Neural crest cell (in vitro differentiated cells): ENCODE measurements at places on chromosomes 3 and 15.

DNA sequence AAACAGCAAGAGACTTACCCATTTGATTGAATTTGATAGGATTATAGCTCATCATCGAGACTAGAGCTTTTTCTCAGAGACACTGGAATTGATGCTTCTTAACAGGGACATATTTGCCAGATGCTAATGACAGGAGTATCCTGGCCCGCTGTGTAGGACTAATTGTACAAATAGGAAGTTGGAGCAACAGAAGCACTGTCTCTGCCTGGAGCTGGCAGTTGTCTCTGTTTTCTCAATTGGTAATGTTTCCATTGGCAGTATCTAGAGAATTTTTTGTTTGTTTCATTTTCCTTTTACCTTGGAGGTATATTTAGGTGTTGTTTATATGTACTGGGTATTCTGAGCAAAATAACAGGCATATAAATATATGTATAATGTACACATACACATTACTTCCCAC, 8.9 kb upstream of the PCOLCE2 start:
- DNase-seq, result no peak

- no peak for DNase-seq
These were observed 51.7 kb upstream of the FILIP1L start for GRCh38 chr3:100165926-100166550.

- no peak for DNase-seq
These were observed 137.4 kb upstream of the UBP1 start for GRCh38 chr3:33577588-33577987.

- no peak for DNase-seq
These were observed 65.8 kb downstream of the SMARCC1 start for GRCh38 chr3:47715928-47716327.

DNA sequence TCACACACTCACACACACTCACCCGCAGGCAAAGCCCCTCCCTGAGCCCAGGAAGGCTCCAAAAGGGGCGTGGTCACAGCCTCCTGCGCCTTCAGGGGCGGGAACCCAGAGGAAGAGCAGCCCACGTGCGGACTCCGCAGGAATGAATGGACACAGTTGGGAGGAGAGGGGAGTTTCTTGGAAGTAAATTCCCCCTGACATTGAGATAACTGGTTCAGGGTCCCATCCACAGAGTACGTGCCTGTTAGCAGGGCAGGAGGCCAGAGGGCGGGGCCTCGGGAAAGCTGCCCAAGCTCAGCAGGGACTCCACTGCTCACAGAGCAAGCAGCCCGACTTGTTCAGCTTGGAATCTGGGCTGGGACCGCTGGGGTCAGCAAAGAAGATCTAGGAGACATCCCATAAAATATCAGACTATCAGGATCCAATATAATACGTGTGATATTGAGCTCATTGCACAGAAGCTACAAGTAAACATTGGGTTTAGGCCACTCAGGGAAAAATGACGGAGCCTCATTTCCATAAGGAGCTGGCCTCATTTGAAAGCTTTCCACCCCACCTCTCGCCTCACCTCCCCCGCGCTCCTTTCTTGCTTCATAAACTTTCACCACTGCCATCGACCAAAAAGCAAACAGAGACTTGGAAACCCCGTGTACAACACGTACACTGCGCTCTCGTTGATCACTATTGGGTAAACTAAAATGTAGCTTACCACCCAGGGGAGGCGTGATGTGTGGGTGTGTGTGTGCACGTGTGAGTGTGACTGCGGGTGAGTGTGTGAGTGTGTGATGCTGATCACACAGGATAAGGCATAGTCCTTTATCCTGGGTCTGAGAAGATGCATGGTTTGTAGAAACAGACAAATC, 36.0 kb downstream of the TM2D3 start:
- peak; percentile 35 for DNase-seq

- no peak for DNase-seq
These were observed 42.1 kb downstream of the DNAJB8 start for GRCh38 chr3:128424508-128425069.

GRCh38 chr3:3110299-3110630, at the start of gene IL5RA:
Gene IL5RA, minus strand, starts transcription at chr3:3110374. Its CDS starts 5,390 bp downstream, at chr3:3104984.
- DNase-seq, result no peak

DNA sequence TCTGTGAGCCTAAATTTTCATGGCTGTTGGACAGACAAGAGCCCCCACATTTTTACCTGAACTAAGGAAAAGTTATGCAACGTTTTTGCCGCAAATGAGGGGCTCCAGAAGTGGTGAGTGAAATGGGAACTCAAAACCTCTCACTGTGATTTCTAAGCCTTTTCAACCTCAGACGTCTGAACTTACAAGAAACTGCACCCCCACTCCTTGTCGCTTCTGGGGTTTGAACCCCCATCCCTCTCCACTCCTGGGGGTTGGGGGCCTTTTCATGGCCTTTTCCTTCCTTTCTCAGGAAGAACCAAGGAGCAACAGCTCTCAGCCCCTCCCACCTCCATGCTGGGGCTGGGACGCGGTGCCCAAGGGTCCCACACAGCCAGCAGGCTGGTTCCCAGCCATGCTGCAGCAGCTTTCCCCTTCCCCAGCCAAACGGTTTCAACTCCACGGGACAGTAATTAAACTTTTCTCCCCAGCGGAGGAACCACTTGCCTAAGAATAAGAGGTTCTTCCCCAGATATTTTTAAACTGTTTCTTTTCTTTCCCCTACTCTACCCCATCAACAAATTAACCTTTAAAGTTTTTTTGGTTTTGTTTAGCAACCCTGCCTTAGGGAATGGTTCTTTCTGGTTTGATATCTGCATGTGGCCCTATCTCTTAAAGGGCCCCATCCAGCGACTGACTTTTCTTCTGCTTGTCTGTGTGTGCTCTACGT, 387.6 kb upstream of the CBLB start:
- no peak for DNase-seq

GRCh38 chr3:100023150-100023549, 91.2 kb downstream of the FILIP1L start:
- DNase-seq, result no peak

DNA sequence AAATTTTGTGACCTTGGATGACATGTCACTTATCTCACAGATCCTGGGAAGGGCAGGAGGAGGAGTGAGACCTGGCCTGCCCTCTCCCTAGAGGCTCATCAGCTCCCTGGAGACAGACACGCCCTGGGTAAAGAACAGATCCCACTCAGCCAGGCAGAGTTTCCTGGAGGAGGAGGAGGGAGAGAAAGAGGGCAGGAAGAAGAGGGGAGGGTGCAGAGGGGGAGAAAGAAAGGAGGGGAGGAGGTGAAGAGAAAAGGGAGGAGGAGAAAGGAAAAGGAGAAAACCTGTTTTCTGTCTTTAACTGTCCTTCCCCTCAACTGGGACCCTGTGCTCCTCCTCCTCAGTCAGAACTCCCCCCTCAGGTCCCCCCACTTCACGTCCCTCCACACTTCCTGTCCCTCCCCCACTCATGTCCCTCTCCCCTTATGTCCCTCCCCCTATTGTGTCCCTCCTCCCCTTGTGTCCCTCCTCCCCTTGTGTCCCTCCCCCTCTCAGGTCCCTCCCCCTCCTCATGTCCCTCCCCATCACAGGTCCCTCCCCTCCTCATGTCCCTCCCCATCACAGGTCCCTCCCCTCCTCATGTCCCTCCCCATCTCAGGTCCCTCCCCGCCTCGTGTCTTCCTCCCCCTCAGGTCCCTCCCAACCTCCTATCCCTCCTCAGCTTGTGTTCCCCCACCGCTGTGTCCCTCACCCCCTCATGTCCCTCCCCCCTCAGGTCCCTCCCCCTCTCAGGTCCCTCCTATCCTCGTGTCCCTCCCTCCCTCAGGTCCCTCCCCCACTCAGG, 52.3 kb upstream of the CGNL1 start:
- DNase-seq, result no peak

DNA sequence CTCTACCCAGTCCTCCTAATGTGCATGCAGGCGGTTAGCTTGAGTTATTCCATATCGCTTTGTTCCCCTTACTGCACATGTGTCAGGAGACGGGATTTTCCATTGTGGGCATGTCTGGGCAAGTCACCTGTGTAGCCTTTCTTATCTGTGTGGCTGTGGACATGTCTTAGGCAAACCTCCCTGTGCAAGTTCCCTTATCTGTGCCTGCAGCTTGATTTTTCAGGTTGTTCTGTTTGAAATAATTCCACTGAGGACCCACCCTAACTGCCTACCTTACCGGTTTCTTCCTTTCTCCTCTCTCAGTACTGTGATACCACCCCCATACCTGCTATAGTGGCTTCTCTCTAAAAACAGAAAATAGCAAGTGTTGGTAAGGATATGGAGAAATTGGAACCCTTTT, 113.6 kb downstream of the NEO1 start:
- DNase-seq, result no peak

- no peak for DNase-seq
These were observed 61.3 kb downstream of the CRYBG3 start for GRCh38 chr3:97882975-97883598.

GRCh38 chr3:190534386-190534785, 20.5 kb downstream of the IL1RAP start:
- no peak for DNase-seq

DNA sequence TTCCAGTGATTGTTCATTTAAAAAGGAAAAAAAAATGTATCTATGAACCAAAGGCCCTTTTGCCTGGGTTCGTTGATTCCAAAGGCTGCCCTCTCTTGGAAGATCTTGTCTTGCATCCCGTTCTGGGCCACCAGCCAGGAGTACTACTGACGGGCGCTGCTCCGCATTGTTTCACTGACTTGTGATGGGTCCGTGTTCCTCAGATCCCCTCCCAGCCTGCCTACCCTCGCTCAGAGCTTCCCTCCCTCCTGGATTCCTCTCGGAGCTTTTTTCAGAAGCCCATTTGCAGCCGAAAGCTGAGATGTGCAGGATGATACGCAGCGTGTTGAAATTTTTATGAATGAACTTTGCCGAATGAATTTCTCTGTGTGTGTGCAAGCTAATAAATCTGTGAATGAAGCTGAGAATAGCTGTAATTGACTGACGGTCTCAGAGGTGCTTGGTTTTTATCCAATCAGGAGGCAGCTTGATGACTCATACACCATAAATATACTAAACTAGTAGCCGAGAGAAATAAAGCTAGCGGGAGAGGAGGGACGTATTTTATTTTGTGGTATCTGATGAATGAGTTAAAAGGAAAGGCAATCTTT, at the start of gene SHC4:
SHC4 (minus strand) TSS at position 396 of the 590 bp plus-strand sequence. CDS start 904 bp downstream, outside the sequence.
- DNase-seq, result peak; percentile 54

- no peak for DNase-seq
These were observed 445.6 kb upstream of the FRG2C start for GRCh38 chr3:75218577-75218976.

- DNase-seq, result no peak
These were observed 109.7 kb downstream of the LRRC49 start for GRCh38 chr15:71002316-71002715.

DNA sequence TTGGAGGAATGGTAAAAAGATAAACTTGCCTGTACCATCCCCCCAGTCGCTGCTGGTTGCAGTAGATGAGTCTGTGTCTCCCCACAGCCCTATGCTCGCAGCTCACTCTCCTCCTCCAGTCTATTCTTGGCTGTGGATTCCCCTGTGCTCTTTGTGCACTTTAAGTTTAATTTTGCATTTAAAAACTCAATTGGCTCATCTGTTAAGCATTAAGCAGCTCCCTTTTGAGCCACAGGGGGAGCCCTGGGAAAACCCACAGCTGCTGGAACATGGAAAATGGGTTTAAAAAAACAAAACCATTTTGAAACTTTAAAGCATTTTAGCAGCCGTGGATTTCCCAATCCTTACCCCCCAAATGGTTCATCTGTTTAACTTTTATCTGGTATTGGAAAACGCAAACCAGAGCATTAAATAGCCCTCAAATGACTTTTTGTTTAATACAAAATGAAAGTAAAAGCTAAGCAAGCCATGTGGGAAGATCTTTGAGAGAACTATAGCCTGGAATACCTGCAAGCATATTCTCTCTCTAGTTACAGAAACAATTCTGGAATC, 536.9 kb downstream of the ZIC1 start:
- no peak for DNase-seq

- peak; percentile 20 for DNase-seq
These were observed 232.6 kb upstream of the CHRM5 start for GRCh38 chr15:33735637-33736247.

DNA sequence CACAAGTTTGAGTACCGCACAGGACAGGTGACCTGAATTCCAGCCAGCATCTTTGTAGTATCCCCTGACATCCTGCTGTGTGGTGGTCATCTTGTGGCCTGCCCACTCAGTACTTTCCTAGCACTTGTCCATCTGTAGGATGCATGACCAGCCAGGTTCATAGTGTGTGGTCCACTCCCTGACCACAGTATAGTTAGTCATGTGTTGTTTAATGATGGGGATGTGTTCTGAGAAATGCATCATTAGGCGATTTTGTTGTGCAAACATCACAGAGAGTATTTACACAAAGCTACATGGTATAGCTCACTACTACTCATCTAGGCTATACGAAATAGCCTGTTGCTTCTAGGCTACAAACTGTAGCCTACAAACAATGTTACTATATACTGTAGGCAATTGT, 16.9 kb upstream of the RBPMS2 start:
- DNase-seq, result no peak

DNA sequence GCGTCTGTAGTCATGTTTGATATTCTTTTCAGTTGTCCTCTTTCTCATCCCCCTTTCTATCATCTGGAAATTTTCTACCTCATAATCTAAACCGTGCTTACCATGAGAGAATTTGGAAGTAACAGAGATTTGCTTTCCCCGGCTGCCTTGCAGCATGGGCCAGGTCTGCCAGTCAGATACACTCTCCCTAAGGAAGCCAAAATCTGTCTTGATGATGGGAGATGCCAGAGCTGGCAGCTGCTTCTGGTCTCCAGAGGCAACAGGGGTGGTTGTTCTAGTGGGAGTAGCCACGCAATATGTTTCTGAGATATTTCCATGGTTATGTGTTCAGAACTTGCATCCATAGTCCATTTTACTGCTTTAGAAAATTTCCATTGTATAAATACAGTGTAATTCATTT, 218.9 kb upstream of the RORA start:
- DNase-seq, result no peak

GRCh38 chr3:156729460-156730179, 55.2 kb downstream of the TIPARP start:
- DNase-seq, result no peak

DNA sequence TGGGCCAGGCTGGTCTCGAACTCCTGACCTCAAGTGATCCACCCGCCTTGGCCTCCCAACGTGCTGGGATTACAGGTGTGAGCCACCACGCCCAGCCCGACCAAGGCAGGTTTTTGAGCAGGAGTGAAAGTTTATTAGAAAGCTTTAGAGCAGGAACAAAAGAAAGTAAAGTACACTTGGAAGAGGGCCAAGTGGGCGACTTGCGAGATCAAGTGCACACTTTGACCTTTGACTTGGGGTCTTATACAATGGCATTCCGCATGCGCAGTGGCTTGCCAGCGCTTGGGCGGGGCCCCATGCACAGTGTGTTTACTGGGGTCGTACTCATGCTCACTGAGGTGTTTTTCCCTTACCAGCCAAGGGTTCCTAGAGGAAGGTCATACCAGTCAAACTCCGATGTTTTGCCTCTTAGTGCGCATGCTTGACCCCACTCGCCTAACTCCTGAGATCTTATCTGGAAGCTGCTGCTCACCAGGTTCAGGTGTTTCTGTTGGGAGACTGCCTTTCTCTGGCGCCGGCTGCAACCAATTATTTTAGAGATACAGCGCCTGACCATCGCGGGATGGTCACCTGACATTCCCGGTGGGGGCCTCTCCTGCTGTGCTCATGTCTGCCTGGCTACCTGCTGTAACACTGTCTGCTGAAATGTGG, 46.9 kb upstream of the FLNB start:
- DNase-seq, result no peak

GRCh38 chr3:70281663-70282062, 30.8 kb downstream of the MDFIC2 start:
- no peak for DNase-seq

GRCh38 chr3:58151637-58152036, 59.1 kb downstream of the DNASE1L3 start:
- no peak for DNase-seq

GRCh38 chr15:85137489-85138168, 156.0 kb downstream of the PDE8A start:
- no peak for DNase-seq
